ENCODE measurements at places on chromosomes 4 and X.

- DNase-seq: no peak
- no peak overlapping the region for H3K4me3 ChIP-seq
- H3K27me3 ChIP-seq: no peaks in the 10 kb centered on the region
- H3K4me1 ChIP-seq: no peaks in the 10 kb centered on the region
- no peak overlapping the region for H3K27ac ChIP-seq
- H3K36me3 ChIP-seq: no peaks in the 10 kb centered on the region
Observed at GRCh38 chr4:71784569-71785197, 804 bp upstream of the GC start.

- H3K4me1 ChIP-seq: no peaks in the 10 kb centered on the region
- no peaks in the 10 kb centered on the region for H3K36me3 ChIP-seq
- DNase-seq: no peak
- H3K27me3 ChIP-seq: peaks cover 15% of the 10 kb centered on the region
- no peak overlapping the region for H3K27ac ChIP-seq
Observed at GRCh38 chr4:90120037-90120436, 7.2 kb upstream of the CCSER1 start.

DNA sequence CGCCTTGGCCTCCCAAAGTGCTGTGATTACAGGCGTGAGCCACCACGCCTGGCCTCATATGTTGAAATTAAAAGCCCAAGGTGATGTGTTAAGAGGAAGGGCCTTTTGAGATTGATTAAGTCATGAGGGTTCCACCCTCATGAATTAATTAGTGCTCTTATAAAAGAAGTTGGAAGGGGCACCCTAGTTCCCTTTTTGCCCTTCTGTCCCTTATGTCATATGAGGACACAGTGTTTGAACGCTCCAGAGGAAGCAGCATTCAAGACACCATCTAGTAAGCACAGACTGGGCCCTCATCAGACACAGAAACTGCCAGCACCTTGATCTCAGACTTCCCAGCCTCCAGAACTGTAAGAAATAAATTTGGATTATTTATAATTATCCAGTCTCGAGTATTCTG, 5.1 kb upstream of the APLN start:
- DNase-seq: no peak
- no peak overlapping the region for H3K27ac ChIP-seq
- H3K36me3 ChIP-seq: no peaks in the 10 kb centered on the region

DNA sequence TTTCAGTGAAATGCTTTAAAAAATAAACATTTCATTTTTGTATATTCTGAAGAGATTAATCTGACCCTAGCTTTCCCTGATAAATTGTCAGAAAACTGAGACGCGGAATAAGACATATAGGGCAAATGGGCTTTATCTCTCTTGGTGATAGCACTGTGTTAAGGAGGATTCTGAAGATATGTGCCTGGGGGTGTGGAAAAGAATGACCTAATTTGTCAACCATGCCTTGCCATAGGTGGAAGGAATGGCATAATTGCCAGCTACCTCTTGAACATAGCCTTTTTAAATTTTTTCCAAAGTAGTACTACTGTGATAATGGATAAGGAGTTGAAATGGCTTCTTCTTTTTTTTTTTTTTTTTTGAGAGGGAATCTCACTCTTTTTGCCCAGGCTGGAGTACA, 11.7 kb downstream of the JADE1 start:
- H3K4me3 ChIP-seq: no peak overlapping the region
- peak overlapping the region; percentile 21 for H3K27ac ChIP-seq
- no peaks in the 10 kb centered on the region for H3K27me3 ChIP-seq
- DNase-seq: no peak
- H3K4me1 ChIP-seq: peaks cover 46% of the 10 kb centered on the region

- no peak overlapping the region for H3K27ac ChIP-seq
- no peak overlapping the region for H3K4me3 ChIP-seq
- no peaks in the 10 kb centered on the region for H3K4me1 ChIP-seq
Observed at GRCh38 chrX:146863566-146863965, 49.0 kb upstream of the CXorf51A start.

GRCh38 chrX:17336377-17336776, 38.6 kb upstream of the NHS start:
- no peaks in the 10 kb centered on the region for H3K27me3 ChIP-seq
- H3K4me1 ChIP-seq: no peaks in the 10 kb centered on the region
- H3K36me3 ChIP-seq: no peaks in the 10 kb centered on the region
- H3K27ac ChIP-seq: no peak overlapping the region
- no peak for DNase-seq

DNA sequence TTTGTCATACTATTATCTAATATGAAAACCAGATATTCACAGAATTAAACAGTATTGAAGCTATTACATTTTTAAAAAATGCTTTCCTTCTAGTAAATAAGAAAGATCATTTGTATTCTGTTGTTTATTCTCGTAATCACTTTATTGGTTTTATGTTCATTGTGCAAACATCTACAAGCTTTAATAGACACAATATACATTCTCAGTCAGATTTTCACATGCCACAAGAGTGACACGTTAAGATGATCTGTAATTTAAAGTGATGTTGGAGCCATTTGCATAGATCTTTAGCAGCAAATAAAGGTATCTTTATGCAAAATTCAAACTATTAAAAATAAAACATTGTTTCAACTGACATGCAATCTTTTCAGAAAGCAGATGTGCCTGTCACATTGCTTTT, 469.9 kb downstream of the PCDH11X start:
- H3K27ac ChIP-seq: no peak overlapping the region
- H3K27me3 ChIP-seq: no peaks in the 10 kb centered on the region
- no peak for DNase-seq
- no peaks in the 10 kb centered on the region for H3K4me1 ChIP-seq

DNA sequence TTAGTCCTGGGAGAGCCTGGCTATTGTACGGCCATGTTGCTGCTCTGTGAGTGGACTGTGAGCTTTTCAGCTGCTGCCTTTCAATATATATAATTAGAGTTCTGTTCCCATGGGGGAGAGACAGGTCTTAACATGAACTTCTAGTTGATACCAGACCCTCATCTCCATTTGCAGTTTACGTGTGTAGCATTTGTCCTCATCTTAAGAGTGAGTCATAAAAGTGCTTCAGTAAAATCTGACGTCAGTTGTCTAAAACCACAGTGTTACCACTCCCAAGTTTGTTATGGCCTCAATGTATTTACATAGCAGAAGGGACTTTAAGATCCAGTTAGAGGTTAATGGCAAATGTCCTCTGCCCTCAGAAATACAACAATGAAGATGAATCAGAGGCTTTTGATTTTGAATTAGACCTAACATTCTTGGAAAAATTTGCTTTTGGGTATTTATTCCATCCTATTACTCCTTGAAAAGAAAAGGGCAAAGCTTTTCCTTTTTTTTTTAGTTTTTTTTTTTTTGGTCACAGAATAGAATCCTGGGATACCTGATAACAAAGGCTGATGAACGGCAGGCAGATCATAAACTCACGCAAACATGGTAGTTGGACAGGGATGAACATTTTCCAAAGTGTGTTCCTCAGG, 38.6 kb downstream of the PHOX2B start:
- no peak overlapping the region for H3K4me3 ChIP-seq
- H3K27ac ChIP-seq: no peak overlapping the region
- no peaks in the 10 kb centered on the region for H3K36me3 ChIP-seq
- DNase-seq: no peak
- H3K27me3 ChIP-seq: peaks cover 9% of the 10 kb centered on the region
